ENCODE measurements at places on chromosomes 5 and 9.

GRCh38 chr9:14303521-14303920 lies 10.4 kb downstream of the NFIB start:
- no peak for DNase-seq

DNA sequence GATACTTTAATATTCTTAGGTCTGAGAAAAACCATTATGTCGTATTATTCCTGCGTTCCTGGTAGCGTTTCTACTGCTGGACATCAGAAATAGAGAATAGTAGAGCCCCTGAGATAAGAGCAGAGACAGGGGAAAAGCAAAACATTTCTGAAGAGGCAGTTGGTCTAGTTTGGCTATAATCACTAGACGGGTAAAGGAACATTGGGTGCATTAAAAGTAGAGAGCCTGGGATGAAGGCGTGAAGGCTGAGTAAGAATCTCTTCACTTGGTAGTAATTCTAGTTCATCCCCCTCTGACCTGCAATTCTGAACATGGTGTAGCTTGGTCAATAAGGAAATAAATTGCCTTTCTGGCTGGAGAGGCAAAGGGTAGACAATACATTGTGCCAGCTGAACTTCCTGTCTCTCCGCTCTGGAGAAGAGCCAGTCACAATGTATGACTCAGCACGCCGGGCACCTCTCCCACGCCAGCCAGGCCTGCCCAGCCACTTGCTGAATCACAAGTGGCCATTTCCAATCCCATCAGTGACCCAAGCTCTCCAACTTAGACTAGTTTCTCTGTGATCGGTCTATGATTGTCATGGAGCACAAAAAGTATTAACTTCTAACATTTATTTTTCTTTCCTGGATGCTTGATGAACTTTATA lies 75.4 kb downstream of the STK32A start:
- DNase-seq = no peak

- peak; percentile 42 for DNase-seq
Observed at GRCh38 chr5:176578391-176578808, 29.3 kb downstream of the CDHR2 start.

- DNase-seq = no peak
Observed at GRCh38 chr5:157518963-157519362, 56.6 kb downstream of the ADAM19 start.

DNA sequence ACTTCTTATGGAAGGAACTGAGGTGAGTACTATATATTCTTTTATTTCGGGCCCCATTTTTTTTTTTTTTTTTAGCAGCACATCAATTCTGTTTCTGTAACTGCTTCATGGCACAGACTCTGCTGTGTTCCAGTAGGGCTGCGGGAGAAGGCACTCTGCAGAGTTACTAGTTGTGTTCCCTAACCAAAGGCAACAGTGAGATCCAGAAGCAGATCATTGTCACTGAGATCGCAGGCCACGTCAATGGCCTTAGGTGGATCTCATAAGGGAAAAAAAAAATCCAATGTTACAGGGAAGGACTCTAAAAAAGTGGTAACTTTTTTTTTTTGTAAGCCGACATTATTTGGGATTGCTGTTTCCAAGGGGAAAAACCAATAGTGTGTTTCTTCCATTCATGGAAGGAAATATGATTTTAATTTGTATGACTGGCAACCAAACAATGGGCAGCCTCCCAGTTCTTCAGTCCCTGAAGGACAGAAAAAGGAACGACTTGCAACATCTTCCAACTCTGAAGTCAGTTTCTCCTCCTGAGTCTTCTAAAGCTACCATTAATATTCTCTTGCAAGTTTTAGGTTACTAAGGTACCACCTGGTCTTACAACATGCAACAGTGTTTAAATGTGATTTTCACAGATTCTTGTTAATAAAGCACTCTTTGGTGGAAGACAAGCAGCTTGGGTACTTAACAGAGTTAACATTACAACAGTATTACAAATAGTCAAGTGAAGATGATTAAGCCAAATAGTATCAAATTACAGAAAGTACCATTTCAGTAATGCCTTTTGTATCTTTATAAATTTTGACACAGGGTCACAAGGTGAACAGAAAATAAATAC lies 52.8 kb downstream of the HABP4 start:
- DNase-seq = no peak

GRCh38 chr9:5448016-5448415 lies 2.3 kb upstream of the CD274 start:
- no peak for DNase-seq

DNA sequence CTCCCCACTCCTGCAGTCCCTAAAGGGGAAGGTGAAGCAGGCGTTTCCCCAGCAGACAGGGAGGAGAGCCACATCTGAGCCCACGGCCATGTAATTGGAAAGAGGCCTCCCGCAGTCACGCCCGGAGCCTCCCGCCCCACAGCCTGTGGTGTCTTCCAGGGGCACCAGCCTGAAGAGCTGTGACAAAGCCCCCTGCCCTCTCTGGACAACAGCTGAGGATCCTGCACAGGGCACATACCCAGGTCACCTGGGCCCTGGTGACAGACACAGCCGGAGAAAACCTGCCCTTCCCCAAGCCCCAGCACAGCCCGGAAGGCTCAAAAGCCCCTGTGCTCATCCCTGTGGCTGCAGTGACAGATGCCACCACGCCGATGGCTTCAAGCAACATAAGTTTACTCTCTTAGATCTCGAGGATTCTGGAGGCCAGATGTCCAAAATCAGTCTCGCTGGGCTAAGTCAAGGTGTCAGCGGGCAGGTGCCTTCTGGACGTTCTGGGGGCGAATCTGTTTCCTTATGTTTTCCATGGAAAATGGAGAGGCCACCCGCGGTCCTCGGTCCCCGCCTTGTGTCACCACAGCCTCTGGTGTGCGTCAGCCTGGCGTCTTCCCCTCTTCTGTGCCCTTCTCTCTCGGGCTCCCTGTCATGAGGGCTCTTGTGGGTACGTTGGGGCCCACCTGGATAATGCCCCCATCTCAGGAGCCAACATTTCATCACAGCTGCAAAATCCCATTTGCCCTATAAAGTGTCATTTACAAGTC lies 71.5 kb downstream of the PSMB7 start:
- no peak for DNase-seq

DNA sequence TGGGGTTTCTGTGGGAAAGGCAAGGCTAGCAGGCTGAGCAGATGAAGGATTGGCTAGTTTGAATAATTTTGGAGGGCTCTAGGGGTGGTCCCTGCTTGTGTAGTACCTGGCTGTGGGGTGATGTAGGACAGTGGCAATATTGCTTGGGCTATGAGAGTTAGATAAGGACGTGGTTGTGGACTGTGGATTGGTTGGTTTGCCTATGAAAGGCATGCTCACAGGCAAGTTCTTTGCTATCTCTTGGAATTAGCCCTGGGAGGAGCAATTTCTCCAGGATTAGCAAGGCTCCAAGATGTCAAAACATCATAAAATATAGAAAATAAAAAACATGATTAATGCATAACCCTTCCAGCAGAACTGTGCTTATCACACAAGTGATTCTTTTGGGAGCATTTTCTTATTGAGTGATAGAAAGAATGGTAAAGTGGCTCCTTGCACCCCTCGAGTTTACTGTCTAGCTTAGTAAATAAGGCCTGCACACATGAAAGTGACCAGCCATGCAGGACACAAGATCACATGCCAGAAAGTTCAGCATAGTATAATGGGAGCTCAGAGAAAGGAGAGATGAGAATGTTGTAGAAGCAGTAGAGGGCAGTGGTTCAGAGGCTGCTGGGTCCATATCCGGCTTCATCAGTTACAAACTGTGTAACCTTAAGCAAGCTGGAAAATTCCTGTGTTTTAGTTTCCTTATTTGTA lies 13.8 kb downstream of the AOPEP start:
- no peak for DNase-seq

Data from activated CD4-positive, alpha-beta T cell treated with anti-CD3 and anti-CD28 coated beads, Interleukin-2, amount 50 U/mL, for 1 hour (primary cell).